ENCODE measurements at places on chromosomes 1 and 21.

DNA sequence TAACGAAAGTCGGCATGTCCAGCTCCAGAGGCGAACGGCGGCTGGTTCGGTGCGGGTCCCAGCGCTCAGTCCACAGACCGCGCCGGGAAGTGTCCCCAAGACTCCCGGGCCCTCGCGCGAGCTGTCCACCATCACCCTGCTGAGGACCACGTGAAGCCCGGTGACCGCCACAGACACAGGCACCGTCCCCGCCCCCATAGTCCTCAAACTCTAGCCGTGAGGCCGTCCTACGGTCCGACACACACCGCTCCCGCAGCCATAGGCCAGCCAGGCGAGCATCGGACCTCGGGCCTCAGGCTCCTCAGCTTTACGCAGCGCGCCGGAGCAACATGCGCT lies 535 bp downstream of the SETD4 start:
- no peak for DNase-seq

GRCh38 chr1:214935258-214935657 lies 147.3 kb upstream of the KCNK2 start:
- no peak for DNase-seq

GRCh38 chr1:230809256-230809990 lies 58.9 kb downstream of the C1orf198 start:
- DNase-seq: no peak

- no peak for DNase-seq
Measured at GRCh38 chr1:215418876-215419447, 148.1 kb upstream of the KCTD3 start.

DNA sequence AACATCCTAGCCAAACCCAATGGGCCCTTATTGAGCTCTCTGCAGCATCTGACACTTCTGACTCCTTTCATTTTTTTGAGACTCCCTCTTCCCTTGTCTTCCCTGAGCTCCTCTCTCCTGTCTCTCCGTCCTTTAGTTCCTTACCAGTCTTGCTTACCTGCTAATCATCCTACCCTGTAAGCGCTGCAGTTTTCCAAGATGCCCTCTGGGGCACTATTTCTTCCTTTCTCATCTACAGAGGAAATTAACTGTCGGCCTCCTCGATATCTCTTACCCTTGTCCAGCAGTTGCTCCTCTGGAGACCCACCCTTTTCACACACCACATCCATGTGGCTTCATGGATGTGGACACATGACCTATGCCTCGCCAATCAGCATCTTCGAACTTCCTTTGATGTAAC lies 6.8 kb downstream of the GPR161 start:
- DNase-seq: no peak
